NCI-H1417 treated with DMSO at 0.1 percent for 48 hours (cell line): ENCODE measurements at places on chromosomes 6 and 20.
A peak's percentile ranks its signal among the peaks of the same experiment; 100 is the strongest.

- DNase-seq, result no peak
Observed at GRCh38 chr6:16769131-16769985, 8.1 kb upstream of the ATXN1 start.

- DNase-seq, result no peak
Observed at GRCh38 chr6:15073344-15073789, 172.5 kb upstream of the JARID2 start.

DNA sequence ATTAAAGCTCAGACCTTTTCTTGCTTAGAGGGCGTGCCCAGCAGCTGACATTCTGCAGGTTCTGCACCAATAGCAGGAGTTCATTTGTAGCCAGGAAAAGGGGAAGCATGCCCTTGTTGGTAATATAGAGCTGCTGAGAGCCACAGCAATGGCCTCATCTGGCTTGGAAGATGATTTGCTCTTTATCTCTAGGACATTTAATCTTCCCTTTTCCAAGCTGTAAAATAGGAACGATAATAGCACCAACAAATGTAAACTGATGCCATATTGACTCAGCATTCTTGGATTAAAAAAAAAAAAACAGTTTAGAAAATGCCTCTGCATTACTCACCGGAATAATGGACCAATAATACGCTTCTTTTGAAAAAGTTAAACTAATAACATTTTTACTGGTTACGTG is 93.4 kb upstream of the SLC2A12 start:
- no peak for DNase-seq

DNA sequence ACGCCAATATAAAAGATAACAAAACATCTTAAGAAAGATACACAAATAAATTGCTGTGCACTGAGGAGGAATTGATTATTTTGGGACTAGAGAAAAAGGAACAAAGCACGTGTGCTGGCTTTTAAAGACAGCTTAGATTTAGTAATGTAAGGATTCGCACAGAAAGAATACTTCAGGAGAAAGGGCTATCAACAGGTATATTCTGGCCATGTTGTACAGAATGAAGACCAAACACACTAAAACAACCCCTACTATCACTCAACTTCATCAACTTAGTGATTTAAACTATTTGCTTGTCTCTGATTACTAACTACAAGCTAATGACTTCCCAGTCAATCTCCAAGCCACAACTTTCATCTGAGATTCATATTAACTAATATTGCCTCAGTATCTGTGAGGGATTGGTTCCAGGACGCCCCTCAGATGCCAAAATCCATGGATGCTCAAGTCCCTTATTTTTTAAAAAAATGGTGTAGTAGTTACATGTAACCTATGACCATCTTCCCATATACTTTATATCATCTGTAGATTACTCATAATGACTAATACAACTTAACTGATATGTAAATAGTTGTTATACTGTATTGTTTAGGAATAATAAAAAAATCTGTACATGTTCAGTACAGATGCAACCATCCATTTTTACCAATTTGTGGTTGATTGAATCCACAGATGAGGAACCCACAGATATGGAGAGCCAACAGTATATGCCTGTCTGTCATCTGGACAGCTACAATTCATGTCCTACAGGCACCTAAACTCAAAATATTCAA is 4.5 kb downstream of the DEK start:
- DNase-seq, result no peak

DNA sequence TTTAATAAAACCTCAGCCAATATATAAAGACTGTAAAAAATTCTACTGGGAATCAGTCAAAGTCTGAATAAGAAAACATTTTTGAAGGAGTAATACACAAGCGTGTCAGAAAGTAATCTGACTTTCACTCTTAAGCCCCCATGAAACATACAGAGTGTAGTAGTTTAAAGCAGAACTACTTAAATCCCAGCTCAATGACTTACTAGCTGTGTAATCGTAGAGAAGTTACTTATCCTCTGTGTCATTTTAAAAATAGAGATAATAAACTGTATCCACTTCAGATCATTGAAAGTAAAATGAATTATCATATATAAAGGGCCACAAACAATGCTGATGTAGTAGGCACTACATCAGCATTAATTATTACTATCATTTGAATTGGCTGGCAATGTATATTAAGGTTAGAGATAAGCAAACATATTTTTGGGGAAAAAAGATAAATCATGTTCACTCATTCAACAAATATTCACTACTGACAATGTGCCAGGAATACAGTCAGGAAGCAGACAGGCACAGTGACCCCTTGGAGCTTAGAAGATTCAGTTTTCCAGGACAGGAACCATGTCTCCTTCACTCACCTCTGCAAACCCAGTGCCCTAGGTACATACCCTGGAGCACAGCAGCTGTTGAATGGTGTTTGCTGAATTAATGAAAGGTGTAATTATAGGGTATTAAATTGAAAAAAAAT is 14.4 kb downstream of the REPS1 start:
- peak; percentile 52 for DNase-seq

- DNase-seq, result no peak
Observed at GRCh38 chr6:95545226-95545625, 32.1 kb upstream of the MANEA start.

DNA sequence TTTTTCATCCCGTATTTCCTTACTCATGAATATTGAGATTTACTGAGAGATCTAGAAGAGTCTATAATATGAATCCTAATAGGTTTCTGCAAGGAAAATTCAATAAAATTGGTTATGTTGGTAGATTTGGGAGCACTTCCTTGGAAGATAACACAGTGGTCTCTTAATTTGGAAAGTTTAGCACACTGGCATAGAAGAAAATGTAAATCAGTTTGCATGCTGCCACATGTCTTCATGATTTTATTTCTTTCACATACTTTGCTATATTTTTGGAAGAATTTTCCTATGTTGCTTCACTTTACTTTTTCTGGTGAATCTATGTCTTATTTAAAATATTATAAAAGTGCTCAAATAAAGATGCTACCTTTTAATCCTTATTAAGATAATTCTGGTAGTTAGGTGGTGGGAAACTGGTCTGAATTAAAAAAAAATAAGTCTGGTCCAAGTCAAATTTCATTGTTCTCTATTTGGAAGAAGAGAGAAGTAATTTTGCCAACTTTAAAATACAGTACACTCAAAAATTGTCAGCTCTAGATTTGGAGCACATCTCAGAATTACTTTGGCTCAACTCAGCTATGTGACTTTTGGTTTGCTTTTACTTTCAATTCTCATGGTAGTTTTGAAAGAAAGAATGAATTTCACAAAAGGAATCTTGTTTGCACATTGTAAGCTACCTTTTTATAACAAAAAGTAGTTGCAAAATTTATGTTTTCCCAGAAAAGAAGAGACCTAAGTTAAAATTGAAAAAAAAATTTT is 197.3 kb downstream of the CENPW start:
- DNase-seq, result no peak

DNA sequence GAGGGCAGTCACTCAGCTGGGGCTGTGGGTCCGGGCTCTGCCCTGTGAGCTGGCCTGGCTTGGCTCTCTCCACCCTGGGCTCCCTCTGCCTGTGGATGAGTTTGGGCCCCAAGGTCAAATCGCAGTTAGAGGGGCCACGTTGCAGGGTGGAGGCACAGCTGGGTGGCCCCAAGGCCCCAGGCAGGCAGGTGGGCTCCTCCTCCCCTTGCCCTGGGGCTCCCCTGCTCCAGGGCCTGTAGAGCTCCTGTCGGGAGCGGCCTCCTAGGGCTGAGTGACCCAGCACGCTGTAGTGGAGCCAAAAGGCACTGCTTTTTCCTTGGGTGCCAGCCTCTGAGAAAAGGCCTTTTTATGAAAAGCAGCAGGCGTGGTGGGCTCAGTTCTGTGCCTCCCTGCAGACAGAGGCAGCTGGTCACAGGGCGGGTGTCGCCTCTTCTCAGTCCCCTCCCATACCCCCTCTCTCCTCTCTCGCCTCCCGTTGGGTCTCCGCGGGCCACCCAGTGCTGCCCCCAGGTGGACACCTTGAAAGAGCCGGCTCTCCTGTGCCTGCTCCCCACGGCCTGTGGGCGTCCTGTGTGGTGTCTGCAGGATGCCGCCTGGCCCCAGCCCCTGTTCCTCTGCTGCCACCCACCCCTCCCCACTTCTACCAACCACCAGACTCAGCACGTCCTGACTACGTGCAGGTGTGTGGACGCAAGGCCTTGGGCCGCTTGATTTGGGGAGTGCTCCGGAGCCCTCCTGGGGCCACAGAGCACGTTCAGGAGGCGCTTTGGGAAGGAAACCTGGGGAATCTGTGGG is 13.2 kb downstream of the SS18L1 start:
- DNase-seq, result no peak

DNA sequence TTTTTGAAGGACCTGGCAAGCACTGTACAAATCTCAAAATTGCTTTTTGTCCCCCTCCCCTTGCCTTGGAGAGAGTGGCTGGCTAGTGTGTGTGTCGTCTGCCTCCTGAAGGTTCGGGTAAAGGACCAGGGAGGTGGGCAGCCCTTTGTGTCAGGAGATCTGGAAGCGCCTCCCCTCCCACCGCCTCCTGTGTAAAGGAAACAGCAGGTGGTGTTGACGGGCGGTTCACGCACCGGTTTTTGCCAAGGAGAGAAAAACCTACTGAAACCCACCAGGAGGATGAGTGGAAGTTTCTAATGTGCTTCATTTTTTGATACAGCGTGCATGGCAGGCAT is 1.2 kb downstream of the ENTPD6 start:
- no peak for DNase-seq

- no peak for DNase-seq
Observed at GRCh38 chr20:22385602-22386305, 198.6 kb downstream of the FOXA2 start.

DNA sequence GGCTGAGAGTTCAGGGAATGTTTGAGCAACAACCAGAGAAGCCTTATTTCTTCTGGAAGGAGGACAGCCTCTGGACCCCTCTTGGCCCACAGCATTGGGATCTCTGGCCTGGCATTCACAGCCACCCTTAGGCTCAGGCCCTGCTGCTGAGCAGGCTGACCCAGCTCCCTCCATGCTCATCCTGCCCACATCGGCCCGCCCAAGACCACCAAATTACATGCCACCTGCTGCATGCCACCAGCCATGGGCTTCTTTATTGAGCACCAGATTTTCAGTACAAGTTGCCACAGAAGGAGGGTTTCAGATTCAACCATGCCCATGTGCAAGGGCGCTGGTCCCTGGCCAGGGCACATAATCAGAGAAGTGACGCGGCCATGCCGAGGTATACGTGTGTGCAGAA is 32.2 kb downstream of the ADA start:
- no peak for DNase-seq

DNA sequence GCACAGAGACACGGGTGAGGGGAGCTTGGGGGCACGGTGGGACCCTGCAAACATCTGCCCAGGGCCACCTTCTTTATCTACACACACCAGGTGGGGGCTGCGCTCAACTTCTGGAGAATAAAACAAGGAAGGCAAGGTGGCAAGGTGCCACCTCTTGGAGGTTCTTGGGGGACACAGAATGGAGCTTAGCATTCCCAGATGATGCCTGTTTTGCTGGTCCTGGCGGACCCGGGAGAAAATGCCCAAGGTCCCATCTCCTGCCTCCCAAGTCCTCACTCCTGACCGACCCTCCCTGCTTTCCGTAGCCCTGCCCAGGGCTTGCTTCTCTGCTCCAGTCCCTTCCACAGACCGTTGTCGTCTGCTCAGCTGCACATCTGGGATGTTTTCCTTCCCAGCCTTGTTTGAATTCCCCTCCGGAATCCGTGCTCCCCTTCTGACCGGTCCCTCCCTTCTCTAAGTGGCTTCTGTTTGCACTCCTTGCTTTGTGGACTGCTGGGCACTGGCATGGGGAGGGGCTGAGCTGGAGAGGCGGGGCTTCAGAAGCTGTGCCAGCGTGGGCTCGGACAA is 13.1 kb downstream of the ITPR3 start:
- no peak for DNase-seq

GRCh38 chr20:46438156-46438750 is 31.8 kb upstream of the ELMO2 start:
- DNase-seq, result no peak

- DNase-seq, result no peak
Observed at GRCh38 chr6:22732176-22732970, 163.0 kb downstream of the HDGFL1 start.

DNA sequence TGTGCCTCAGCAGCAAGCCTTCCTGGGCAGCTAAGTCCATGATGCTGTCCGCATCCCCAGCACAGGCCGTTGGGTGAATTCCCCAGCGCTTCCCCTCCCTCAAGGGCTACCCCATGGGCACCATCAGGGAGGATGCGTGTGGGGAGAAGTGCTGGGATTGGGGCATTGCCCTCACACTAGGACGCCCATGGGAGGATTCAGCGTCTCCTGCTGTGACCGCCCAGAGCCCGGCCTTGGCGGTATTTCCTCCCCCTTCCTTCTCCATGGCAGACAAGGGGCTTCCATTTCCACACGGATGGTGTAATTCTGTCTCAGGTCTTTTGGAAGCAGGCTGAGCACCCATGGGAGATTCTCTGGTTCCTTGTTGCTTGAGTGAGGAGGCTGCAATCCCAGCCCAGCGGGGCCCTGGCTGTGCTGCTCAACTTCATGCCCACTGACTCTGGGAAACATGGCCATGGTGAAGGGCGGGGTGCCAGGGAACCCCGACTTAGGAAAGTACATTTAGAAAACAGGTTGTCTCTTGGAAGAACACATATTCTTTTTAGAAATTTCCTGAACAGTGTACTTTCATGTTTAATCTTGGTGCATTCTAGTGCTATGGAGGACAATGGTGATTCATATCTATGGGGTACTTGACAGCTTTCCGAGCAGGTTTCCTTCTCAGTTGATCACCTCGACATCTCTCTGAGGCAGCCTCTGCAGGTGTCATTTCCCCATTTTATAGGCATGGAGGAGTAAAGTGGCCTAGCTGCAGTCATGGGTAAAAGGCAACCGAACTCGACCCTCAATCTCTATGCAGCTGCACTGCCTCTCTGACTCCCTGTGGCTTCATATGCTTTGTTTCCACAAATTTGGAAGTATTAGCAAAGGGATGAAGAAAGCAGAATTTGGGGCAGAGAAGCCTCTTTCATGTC is 178.2 kb upstream of the CST7 start:
- DNase-seq, result no peak

- DNase-seq, result no peak
Observed at GRCh38 chr20:5895626-5896025, 54.7 kb downstream of the TRMT6 start.

DNA sequence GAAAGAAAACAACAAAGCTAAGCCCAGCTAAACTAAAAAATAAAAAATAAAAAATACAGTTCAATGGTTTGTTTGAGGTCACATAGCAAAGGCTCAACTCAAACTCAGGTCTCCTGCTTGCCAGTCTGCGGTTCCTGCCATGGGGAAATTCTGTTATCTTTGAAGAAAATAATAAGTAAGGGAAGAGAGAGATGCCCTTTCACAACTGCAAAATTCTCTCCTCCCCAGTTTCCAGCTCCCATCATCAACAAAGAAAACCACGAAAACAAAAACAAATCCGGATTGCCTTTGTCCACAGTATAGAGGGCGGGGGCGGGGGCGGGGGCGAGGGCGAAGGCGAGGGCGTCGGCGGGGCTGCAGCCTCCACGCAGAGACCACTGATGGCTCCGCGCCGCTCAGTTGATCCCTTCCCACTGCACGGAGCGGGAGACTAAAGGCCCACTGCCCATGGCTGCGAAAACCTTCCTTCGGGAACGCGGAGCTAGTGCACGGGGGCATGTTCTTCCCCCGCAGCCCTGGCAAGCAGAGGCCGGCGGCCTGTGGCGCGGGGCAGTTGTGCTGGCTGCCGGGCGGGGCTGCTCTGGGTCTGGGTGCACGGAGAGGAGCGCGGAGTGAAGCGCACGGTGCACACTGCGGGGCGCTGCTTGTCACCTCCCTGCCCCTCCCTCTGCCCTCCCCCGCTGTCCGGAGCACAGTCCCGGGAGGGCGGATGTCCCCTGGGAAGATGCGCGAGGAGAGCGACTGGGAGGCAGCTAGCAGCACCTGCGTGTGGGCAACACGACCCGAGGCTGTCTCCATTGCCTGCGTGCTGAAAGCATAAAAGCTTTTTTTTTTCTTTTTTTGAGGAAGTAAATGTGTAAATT is 54.1 kb upstream of the TPD52L1 start:
- no peak for DNase-seq
